ENCODE measurements at places on chromosomes 13 and 19.

- no peak for DNase-seq
Measured at GRCh38 chr13:47241446-47241845, 344.6 kb upstream of the HTR2A start.

GRCh38 chr13:33277946-33278345 lies 7.6 kb downstream of the STARD13 start:
- DNase-seq = no peak

- DNase-seq = no peak
Measured at GRCh38 chr19:33407140-33407551, 33.6 kb downstream of the CEBPG start.

DNA sequence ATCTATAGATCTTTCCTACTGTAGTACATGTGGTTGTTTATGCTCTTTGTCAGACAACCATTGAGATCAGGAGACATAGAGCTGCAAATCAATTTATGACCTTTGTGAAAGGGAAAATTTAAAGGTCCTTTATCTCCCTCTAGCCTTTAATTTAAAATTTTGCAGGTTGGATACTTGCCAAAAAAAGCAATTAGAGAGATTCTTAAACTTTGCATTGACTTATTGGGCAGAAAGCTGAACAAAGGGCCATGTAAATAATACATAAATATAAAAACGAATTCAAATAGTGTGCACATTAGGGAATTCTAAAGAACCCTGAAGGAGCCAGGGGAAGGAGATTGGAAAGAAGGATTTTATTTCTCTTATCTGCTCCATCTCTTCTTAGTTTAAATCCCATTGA lies 22.0 kb upstream of the RB1 start:
- DNase-seq = no peak

DNA sequence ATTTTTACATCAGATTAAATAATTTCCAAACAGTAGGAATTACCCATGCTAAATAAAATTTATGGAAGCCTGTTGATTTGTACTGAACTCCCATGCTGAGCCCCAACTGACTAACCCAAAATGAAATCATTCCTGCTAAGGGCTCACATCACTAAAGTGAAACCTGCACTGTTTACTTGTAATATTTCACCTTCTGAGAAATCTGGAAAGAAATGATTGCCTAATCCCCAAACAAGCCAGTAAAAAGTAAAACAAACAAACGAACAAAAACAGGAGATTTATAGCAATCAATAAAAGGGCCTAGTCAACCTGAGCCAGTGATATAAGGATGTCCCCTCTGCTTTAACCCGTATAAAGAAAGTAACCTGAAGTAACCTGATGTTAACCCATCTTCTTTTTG lies 1599.8 kb downstream of the OLFM4 start:
- DNase-seq = no peak

GRCh38 chr13:36345438-36346221 lies 564 bp downstream of the SPART start:
- peak; percentile 81 for DNase-seq

- DNase-seq = no peak
Measured at GRCh38 chr13:98324105-98324504, 147.0 kb upstream of the RNF113B start.

DNA sequence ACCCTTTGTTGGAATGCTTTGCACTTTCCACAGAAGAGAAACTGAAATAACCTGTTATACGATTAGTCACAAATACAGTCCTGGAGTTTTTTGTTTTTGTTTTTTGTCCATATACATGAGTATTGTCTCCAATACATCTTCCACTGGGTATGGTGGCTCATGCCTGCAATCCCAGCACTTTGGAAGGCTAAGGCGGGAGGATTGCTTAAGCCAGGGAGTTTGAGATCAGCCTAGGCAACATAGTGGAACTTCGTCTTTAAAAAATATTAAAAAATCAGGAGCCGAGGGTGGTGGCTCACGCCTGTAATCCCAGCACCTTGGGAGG lies 25.0 kb downstream of the AP2S1 start:
- DNase-seq = no peak

GRCh38 chr13:92488249-92488852 lies 738.3 kb upstream of the GPC6 start:
- DNase-seq = no peak

- no peak for DNase-seq
Measured at GRCh38 chr19:31334101-31334848, 15.0 kb downstream of the TSHZ3 start.

GRCh38 chr19:13864046-13864666 lies 12.8 kb upstream of the NANOS3 start:
- DNase-seq = no peak

DNA sequence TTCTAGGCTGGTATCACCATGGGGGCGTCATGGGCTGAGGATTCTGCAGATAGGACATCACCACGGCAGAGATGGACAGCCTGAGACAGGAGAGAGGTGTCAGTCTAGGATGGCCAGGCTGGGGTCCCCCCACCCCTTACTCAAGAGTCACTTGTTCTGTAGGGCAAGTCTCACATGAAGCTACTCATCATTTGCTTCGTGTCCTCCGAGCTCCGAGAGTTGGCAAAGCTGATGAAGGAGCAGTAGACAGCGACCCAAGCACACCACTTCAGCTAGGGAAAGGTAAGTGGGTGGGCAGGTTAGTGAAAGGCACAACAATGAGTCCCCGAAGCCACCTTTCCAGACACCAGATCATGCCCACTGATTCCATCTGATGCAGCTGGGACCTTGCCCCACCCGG lies 1.7 kb downstream of the WDR83 start:
- no peak for DNase-seq

- no peak for DNase-seq
Measured at GRCh38 chr13:111131048-111131447, 15.9 kb downstream of the ARHGEF7 start.

GRCh38 chr19:47331931-47332547 lies at the start of gene C5AR2:
Gene C5AR2, plus strand, starts transcription at chr19:47332175. Its CDS starts 8,625 bp downstream, at chr19:47340800.
- DNase-seq = no peak

- DNase-seq = peak; percentile 53
Measured at GRCh38 chr19:44748426-44749254, at the start of gene BCL3. Gene BCL3, plus strand, starts transcription at chr19:44748708. Its CDS starts 83 bp downstream, at chr19:44748791.

GRCh38 chr13:25300861-25301346 lies 521 bp upstream of the NUP58 start:
- peak; percentile 5 for DNase-seq

DNA sequence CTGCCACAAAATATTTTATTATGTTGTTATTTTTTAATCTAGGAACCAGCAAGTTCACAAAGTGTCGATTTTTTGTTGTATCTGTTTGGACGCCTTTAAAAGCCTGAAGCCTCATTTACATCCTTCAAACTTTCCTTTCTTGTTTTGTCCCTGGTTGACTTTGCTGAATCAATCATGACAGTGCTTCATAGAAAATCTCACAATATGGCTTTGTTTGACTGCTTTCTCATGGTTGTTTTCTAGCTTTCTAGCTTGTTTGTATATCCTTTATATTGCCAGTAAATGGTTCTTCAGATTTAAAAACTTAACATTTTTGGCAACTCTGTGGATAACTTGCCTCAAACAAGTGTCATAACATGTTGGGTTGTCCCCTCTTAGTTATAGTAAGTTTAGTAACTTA lies 84.1 kb upstream of the ATXN8OS start:
- no peak for DNase-seq

- DNase-seq = peak; percentile 36
Measured at GRCh38 chr13:25018729-25019115, 77.2 kb upstream of the PABPC3 start.

DNA sequence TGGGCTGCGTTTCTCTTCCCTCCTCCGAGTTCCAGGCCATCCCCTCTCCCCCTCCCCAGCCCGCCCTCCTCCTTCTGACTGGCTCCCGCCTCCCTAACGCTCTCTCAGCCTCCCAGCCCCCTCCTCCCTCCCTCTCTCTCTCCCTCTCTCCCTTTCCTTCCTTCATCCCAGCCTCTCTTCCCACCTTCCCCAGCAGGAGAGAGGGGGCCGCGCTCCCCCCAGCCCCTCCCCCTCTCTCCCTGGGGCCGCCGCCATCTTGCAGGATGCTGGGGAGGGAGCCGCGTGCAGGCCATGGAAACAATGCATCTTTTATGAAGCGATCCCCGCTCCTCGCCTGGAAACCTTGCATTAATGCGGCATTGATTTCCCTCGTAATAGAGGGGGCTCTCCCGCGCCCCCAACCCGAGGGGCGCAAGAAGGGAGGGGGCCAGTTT lies 42.6 kb upstream of the ADGRL1 start:
- DNase-seq = peak; percentile 93

- no peak for DNase-seq
Measured at GRCh38 chr13:94109715-94110374, 369.6 kb downstream of the DCT start.

DNA sequence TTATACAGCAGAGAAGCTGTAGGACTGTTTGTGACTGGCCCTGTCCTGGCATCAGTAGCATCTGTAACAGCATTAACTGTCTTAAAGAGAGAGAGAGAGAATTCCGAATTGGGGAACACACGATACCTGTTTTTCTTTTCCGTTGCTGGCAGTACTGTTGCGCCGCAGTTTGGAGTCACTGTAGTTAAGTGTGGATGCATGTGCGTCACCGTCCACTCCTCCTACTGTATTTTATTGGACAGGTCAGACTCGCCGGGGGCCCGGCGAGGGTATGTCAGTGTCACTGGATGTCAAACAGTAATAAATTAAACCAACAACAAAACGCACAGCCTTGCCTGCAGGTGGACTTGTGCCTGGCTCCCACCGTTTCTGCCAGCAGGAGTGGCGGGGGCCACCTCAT lies 27.3 kb upstream of the LDLR start:
- DNase-seq = no peak

DNA sequence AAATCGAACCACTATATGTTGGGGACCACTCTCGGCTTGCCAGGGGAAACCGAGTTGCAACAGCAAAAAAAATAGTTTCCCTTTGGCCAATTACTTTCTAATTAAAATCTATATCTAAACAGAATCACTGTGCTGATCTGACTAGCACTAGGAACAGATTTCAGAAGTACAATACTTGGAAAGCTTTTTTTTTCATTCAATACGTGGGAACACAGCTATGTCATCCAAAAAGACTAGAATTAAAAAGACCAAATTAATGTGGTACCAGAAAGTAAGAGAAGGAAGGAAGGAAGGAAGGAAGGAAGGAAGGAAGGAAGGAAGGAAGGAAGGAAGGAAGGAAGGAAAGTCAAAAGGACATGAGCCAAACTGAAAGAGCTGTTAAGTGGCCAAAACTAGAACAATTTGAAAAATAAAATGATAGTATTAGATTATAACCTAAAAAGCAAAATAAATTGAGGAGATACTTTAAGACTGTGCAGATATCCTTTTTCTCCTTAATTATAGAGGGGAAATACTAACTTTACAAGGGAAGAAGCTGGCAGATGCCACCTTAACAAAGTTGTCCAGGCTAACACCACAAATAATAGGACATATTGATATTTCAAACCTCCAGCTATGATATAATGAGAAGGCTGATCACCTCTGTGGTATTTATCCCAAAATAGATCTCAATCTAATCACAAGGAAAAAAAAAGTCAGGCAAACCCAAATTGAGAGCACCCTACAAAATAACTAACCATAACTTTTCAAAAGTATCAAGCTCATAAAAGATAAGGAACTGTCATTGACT lies 63.9 kb downstream of the DIAPH3 start:
- DNase-seq = no peak

DNA sequence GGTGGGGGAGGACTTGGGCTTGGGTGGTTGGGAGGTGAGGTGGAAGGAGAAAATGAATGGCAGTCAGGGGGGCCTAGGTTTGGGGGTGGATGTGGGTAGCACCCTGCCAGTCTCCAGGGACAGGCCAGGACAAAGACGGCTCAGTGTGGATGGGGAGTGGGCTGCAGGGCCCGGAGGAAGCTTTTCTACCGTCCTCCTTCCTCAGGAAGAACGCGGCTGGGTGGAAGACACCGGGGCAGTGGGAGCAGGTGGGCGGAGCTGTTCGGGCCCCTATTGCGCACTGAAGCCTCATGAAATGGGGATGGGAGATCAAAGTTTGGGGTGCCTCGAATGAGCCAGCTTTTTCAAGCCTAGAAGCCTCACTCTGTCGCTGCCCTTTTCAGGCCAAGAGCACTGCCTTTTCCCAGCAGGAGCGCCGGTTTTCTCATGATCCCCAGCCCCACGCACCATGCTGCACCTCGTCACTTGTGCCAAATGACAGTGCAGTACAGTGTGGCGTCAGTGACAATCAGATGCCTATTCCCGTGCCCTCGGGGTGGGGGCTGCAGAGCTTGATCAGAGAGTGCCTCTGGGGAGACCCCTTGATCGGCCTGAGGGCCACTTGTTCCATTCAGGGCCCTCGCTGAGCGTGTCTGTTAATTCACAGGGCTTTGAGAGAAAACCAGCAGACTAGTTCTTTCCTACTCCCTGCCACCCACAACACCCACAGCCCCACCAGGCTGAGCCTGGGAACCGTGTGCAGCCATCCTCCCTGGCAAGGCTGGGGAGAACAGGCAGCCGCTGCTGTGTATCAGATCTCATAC lies 1.5 kb downstream of the CALM3 start:
- DNase-seq = no peak

GRCh38 chr19:43664018-43664417 lies 6.0 kb downstream of the PLAUR start:
- no peak for DNase-seq

GRCh38 chr13:85615031-85615430 lies 184.2 kb downstream of the SLITRK6 start:
- no peak for DNase-seq

DNA sequence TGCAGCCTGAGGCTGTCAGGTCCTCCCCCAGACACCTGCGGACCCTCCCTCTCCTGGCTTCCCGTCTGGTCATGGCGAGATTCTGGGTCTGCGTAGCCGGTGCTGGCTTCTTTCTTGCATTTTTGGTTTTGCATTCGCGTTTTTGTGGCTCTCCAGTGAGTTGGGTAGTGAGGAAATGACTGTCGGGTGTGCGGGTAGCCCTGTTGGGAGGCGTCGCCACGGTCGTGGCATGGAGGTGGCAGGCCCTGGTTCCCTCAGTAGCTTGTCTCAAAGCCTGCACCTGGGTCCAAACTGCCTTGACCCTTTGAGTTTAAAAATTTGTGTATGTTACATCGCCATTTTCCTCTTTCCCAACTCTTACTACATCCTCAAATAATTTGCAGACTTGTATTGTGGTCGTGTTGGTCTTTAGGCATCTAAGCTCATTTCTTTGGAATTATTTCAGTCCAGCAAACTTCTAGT lies 344 bp downstream of the NHLRC3 start:
- no peak for DNase-seq

DNA sequence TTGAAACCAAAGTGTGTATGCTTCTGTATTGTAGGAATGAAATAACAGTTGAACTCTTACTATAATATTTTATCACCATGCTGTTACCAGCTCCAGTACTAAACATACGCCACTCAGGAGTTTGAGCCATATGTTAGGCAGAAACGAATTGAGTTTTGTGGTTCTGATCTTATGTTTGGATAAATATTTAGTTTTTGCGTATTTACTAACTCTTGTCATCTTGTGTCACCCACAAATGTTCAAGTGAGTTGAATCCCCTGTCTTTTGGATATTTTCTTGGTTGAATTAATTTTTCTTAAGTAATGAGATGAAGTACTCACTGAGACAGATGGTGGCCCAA lies 1.5 kb downstream of the FNDC3A start:
- DNase-seq = no peak

GRCh38 chr13:67119481-67119894 lies 110.6 kb downstream of the PCDH9 start:
- no peak for DNase-seq
